ENCODE measurements at places on chromosomes 16 and 17.
A peak's percentile ranks its signal among the peaks of the same experiment; 100 is the strongest.

DNA sequence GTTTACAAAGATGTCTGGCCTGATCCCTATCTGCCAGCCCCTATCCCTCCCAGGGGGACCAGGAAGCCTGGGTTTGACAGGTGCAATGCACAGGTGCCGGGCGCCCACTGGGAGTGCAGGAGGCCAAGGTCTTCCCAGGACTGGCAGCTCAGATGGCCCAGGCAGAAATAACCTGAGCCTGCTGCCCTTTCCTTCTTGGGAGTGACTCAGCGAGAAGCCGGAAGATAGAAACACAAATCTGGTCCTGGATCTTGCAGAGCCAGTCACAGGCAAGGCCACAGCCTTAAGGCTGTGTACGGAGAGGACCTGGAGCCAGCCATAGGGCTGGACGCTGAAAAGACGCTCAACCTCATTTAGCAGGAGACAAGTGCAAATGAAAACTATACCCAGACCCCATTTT, 27.7 kb downstream of the GPR142 start:
- DNase-seq = no peak

GRCh38 chr16:89537549-89537925, 22.9 kb upstream of the RPL13 start:
- no peak for DNase-seq

- no peak for DNase-seq
Measured at GRCh38 chr16:66923866-66924265, 1.5 kb downstream of the RRAD start.

GRCh38 chr17:62687997-62688396, 60.5 kb downstream of the MRC2 start:
- DNase-seq = no peak

- peak; percentile 98 for DNase-seq
Measured at GRCh38 chr17:30326809-30327208, 7.0 kb downstream of the TMIGD1 start.

DNA sequence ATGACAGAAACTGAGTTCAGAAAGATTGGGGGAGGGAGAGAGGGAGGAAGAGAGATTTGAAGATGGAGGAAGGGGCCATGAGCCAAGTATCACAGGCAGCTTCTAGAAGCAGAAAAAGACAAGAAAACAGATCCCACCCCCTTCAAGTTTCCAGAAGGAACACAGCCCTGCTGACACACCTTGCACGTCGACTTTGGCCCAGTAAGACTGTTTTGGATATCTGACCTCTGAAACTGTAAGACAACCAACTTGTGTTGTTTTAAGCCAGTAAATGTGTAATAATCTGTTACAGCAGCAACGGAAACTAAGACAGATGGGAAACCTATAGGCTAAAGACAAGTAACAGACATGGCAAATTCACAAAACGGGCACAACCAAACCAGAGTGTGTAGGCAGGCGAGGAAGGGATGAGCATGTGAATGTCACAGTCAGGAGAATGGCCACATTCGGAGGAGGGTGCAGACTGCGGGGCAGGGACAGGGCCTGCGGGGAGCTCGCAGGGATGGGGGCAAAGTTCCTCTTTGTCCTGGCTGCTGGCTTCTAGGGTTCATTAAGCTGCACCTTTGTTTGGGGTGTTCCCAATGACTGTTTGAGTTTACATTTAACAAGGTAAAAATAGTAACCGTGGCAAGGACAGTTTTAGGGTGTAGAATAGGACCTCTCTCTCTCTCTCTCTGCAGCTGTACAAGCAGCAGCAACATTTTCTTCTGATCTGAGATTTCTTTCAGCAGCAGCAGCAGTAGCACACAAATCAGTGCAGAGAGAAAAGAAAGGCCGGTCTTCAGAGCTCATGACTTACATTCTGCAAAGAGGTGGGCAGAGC, 18.3 kb upstream of the ATP2C2 start:
- DNase-seq = no peak

DNA sequence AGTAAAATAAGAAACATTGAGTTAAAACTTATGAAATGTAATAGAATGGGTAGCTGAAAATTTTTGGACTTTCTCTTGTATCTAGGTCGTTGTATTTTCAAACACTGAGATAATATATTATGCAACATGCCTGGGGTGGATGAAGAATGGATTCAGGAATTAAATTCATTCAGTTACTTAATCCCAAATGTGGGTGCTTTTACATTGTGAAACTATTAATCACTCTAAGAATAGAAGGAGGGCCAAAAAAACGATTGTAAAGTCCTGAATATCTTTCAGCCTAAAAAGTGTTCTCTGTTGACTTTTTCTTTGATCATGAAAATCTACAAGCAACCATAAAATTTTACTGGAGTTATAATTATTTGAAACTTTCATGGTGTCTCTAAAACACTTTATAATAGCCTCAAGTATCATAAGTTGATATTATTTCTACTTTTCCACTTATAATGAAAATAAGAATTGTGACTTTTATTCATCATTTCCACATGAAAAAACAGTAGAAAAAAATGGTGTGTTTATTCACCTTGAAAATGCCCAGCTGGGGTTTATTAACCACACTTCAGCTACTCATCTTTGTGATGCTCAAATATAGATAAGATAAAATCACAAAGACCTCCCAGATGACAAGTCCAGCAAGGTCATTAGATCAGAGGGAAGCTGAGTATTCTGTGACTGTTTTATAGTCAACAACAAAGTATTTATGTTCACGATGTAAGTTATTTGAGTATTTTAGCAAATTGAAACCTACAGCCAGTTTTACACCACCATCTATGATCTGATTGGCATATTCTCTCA, 619.9 kb upstream of the SOX9 start:
- no peak for DNase-seq

- no peak for DNase-seq
Measured at GRCh38 chr17:32396343-32396742, 46.4 kb downstream of the ZNF207 start.

- no peak for DNase-seq
Measured at GRCh38 chr16:69924777-69925191, 26.4 kb upstream of the CLEC18A start.

DNA sequence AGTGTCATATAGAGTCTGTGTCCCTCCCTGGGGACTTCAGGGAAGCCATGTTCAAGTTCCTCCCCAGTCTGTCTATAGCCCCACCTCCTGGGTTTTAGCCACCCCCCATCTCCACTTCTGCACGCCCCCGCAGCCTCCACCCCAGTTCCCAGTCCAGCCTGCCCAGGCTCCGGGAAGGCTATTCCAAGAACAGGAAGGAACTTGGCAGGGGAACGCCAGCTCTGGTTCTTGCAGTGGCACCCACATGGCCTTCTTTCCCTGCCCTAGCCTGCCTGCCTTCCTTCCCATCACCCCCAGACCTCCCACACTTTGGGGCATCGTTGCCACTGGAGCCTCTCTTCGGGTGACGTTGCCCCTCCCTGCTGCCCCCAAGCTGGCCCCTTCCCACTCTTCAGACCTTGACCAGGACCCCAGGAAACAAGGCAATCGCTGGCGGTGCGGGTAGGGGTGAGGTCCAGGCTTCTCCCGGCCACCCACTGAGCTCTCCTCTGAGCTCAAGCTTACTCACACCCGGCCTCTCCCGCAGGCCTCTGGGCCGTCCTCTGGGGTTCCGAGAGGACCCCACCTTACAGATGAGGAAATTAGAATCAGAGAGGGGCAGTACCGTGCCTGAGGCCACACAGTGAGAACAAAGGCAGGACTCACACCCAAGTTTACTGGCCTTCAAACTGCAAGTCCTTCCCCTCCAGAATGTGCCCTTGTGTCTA, 9.2 kb upstream of the CES4A start:
- DNase-seq = no peak

GRCh38 chr16:61149709-61150108, 886.5 kb downstream of the CDH8 start:
- no peak for DNase-seq

DNA sequence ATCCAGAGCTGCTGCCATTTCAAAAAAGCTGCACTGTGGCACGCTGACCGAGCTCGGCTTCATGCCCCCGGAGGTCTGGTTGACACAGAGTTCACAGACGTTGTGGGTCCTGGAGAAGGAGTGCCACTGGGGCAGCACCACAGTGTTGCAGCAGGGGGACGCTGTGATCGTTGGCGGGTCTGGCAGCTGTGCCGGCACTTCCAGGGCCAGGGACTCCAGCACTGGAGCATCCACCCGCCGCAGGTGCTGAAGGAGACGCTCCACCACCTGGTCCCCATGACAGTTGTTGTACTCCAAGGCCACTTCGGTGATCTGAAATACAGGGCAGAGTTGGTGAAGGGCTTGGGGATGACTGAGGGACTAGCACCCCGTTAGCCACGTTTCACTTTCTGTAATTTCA, 23.5 kb downstream of the SNN start:
- DNase-seq = no peak

DNA sequence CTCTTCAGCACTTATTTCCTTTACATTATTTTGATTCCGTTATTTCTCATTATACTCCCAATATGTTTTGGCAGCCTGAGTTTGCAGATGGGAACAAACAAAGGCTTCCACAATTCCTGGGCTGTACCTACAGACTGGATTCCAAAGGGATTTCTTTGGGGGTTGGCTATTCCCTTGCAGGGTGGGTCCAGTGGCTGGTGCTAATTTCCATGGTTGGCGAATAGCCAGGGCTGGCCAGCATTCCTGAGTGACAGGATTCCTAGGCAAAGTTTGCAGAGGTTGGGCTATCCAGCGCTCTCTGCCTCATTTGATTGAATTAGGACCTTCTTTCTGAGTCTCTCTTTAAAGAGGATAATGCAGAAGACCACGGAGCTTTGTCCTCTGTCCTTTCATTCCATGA, 207.4 kb downstream of the MAF start:
- no peak for DNase-seq

DNA sequence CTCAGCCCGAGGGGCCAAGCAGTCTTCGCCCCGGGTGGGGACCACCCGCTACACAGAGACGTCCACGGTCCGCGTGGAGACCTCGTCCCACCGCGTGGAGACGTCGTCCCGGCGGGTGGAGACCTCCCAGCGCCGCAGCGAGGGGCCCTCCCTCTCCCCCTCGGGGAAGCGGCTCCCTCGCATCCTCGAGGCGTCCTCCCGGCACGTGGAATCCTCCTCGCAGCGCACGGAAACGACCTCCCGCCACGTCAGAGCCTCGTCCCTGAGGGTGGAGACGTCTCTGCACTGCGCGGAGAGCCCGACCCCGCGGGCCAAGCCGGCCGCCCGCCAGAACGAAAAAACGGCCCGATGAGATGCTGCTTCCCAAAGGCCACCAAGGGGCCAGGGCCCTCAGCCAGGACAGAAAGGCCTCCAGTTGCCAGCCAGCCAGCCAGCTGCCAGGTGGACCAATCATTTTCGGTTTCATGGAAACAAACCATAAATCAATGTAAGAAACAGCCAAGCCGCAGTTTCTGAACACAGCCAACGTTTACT, 424 bp downstream of the C17orf100 start:
- DNase-seq = no peak

Measured in NCI-H748 treated with DMSO at 0.1 percent for 48 hours (cell line).